Right lung (tissue), 10 donors: ENCODE measurements at places on chromosomes 5 and 9. TPM values are rescaled to one million over a fixed set of nuclear protein-coding genes. Genes with fewer than 3 reads are reported as not detected.

UGCG gene
- polyA plus RNA-seq: 69.7 TPM

DNA sequence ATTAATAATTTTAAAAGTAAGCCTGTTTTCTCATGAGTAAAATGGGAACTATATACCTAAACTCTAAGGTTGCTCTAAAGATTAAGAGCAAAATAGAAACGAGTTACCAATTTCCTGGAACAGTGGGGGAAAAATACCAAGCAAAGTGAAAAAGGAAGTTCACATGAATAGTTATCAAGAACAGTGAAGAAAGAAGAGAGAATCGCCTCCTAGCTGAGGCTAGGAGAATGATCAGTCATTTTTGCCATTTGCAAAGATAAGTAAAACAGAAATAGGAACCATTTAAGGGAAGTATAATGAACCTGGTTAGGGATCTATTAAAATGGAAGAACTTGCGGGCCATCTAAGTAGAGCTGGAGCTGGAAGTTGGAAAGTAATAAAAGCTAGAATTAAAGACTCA, 50.7 kb downstream of the P4HA2 start:
- no peak for DNase-seq

ADGRD2 gene
- polyA plus RNA-seq: 0.13 TPM

DNA sequence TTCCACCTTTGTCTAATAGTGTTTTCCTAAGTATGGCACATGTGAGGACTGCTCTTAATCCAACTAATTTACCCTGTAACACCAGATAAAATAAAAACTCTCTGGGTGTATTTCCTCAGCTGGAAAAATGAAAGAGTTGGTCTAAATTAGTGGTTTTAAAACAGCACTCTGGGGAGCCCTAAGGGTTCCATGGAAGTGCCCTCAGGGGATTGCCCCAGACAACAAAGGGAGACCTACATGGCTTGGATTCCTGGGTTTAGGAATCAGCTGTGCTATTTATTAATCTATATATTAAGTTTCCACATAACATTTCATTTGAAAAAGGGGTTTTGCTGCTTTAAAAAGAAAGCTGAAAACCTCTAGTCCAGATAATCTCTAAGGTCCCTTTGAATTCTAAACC, 20.2 kb downstream of the ADAMTS6 start:
- DNase-seq: no peak

GRCh38 chr9:6696178-6696577, 50.6 kb upstream of the GLDC start:
- DNase-seq: no peak

DNA sequence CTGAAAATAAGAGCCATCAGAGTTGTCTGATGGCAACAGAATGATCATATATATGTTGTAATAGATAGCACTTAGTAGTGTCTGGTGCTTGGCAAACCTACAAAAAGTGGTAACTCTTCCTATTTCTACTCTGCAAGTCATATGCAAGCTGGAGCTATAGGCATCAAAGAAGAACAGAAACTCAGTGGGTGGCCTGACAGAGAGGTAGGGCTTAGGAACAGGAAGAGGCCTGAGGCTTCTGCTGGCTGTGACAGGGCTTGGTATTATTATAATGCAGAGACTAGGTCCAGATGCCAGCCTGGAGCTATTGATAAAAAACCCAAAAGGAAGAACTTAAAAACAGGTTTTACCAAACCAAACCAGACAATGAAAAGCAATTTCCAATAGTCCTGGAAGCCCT, 4.4 kb upstream of the DIAPH1 start:
- no peak for DNase-seq

DNA sequence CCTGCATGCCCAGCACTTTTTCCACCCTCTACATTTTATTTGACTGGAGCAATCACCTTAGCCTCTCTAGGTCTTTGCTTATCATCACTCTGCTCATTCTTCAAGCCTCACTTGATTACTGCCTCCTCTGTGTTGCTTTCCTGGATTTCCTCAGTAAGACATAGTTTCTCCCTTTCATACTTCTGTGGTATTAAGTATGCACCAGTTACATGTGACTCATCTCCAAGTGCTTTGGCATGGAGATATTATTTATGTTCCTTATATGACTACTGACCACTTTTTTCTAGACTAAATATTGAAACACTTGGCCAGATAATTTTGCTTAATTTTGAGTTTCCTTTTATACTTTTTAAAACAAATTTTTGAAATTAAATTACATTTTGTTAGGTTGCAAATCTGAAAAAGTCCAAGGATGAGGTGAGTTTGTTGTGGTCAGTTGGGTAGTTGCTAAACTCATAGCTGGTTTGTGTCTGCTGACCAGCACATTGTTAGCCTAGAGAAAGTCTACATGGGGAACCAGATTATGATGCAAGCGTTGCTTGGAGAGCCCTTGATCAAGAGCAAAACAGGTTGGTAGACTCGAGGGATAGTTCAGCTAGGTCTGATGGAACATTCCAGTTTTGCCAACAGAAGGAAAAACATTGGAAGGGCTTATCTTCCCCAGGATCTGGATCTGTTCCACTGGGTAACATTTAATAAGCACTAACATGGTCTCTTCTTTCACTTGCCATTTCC, 140.2 kb downstream of the TMC1 start:
- DNase-seq: no peak

DNA sequence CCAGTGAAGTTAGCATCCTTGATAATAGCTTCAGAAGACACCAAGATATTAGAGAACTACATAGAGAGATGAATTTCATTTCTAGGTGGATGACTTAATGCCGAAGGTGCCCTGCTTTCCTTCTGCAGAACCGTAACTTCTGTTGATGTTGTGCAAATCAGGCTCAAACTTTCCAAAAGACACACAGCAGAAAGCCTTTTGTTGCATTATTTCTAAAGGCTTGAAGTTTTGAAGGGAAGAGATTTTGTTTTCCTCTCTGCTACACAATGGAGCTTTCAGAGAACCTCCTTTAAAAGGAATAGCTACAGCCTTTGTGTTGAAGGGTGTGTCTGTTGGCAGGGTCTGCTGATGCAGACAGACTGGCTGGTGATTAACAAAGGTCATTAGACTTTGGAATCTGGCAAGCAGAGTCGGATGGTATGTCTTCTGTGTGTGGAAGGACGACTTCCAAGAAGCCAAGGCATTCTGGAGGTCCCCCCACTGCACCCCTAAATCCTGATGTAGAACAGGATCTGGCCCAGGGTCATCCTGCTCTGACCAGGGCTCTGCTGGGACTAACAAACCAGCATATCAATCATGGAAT, 57.8 kb downstream of the ZNF462 start:
- no peak for DNase-seq

- DNase-seq: no peak
These were observed 84.4 kb upstream of the STC2 start for GRCh38 chr5:173412566-173412965.

DNA sequence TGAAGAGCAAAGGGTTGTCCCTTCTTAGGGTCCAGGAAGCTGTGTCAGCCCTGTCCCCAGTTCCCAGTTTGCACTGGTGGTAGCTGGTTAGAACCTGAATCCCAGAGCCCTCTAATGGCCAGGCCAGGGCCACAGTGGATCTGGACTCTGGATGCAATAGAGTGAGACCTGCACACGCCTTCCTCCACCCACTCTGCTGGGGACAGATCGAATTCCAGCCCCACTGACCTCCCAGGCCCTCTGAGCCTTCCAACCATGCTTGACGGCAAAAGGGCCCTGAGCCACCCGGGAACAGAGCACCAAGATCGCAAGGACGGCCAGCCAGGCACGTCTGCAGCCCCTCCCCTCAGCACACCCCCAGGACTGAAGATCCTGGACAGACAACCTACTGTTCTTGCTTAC, 23.7 kb downstream of the NAIF1 start:
- DNase-seq: no peak

DNA sequence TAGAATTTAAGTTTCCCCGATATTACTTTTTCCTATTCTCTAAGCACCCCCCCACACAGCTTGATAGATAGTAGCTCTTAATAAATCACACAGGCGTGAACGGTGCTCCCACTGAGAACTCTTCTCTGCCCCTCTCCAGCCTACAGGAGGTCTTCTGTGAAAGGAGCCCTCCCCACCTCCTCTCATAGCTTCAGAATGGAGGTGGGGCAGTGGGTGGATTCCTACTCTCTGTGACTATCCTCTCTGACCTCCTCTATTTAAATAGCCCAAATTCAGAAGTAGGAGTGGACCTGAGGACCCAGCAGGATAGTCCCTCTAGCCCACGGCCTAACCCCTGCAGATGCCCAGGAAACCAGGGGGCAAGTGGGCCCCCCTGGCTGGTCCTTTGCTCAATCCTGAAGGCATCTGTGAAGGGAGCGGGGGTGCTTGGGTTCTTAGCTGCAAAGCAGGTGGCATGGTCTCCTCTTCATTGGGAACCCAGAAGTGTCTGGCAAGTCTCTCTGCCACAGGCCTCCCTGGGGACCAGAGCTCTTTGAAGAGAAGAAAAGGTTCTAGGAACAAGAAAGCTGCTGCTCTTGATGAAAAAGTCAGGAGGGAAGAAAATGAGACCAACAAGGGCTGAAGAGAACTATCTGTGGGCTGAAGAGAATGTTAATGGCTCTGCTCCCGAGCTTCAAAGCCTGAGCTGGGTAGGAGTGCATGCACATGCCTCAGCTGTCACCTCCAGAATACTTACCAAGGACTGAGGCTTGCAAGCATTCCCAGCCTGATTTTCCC, 21.1 kb upstream of the HSPA9 start:
- no peak for DNase-seq
